ENCODE measurements at places on chromosomes 11 and 22.
A peak's percentile ranks its signal among the peaks of the same experiment; 100 is the strongest.

DNA sequence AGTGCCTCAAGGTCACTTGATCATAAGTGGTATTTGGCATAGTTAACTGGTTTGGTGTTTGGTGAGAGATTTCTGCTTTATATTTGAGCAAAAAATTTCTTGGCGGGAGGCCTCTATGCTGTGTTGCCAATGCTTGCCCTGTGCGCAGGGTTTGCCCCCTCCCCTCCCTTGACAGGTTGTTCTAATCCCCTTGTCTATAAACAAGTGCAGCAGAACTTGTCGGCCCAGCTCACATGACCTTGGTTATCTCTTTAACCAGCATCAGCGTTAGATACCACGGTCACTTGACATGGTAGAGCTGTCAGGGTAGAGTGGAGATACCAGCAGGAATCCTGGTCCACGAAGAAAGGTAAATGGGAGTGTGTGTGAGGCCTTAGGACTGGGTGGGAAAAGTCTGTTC, 35.6 kb downstream of the MARK2 start:
- no peak for DNase-seq

DNA sequence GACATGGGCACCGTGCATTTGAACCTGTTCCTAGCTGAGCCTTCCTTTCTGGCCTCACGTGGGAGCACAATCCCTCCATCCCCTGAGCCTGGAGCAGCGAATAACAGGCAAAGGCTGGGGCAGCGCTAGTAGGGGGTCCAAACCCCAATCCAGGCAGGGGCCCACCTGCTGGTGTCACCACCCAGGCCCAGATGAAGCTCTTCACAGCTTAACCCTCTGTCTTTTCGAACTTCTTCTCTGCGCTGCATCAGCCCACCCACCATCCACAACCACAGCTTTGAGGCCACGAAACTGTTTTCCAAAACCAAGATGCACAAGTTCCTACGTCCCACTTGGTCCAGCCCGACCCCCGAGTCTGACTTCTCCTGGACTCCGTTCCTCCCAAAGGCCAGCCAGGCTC, 11.5 kb downstream of the KCNC1 start:
- no peak for DNase-seq

- DNase-seq, result no peak
These were observed 3.2 kb downstream of the TTLL12 start for GRCh38 chr22:43183496-43184277.

- DNase-seq, result peak; percentile 73
These were observed 7.0 kb downstream of the FXYD2 start for GRCh38 chr11:117817368-117818040.

DNA sequence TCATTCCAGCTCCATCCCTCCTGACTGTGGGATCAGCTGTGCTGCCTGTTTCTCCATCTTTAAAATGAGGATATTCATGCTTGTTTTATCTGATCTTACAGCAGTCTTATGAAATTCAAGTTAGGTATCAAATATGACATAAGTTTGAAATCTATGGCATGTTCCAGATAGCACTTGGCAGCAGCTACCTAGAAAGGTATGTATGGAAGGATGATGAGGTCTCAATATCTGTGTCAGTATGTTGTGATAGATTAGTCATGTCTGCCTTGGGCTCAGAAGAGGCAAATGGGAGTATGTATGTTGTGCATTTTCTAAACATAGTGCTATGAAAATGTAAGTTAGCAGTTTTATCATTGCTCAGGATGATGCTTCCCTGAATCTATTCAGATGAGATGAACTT, 122.1 kb downstream of the NAV2 start:
- no peak for DNase-seq

- no peak for DNase-seq
These were observed 753 bp upstream of the PPARA start for GRCh38 chr22:46149512-46150033.

- DNase-seq, result no peak
These were observed 114.5 kb downstream of the FEZ1 start for GRCh38 chr11:125381499-125382044.

GRCh38 chr11:28690746-28691145, 582.6 kb downstream of the METTL15 start:
- DNase-seq, result no peak

GRCh38 chr11:97110376-97110775, 720.6 kb downstream of the JRKL start:
- DNase-seq, result no peak

DNA sequence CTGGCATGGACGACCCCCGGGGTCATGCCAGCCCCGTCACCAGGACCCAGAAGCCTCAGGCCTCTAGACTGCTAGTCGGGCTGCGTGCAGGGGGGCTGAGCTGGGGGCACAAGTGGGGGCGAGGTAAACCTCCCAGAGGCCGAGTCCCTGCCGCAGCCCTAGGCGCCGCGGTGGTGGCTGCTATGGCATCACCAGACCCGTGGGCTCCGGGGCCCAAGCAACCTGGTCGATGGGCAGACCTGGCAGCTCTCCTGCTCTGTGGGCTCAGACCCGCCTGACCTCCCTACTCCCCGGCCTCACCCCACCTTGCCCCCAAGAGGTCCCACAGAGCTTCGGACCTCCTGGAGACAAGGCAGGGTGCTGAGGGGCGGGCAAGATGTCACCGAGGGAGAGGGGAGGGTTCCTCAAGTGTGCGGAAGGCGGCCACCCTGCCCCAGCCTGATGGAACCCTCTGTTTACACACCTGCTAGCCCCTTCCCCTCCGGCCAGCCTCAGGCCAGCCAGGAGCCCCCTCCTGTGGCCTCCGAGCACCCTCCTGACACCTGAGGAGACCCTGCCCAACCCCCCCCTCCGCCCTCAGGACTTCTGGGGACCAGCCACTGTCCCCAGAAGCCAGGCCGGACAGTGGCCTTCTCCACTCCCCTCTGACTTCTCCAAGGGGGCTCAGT, 9.4 kb downstream of the IGF2 start:
- no peak for DNase-seq

- DNase-seq, result peak; percentile 93
These were observed 107.5 kb upstream of the SESN3 start for GRCh38 chr11:95338430-95338991.

- no peak for DNase-seq
These were observed 127.0 kb downstream of the TRPC6 start for GRCh38 chr11:101456812-101457211.
